Stimulated activated CD8-positive, alpha-beta memory T cell treated with anti-CD3 and anti-CD28 coated beads, Interleukin-15, amount 100 ng/mL, for 4 hours (primary cell): ENCODE measurements at places on chromosomes 7 and 10.

DNA sequence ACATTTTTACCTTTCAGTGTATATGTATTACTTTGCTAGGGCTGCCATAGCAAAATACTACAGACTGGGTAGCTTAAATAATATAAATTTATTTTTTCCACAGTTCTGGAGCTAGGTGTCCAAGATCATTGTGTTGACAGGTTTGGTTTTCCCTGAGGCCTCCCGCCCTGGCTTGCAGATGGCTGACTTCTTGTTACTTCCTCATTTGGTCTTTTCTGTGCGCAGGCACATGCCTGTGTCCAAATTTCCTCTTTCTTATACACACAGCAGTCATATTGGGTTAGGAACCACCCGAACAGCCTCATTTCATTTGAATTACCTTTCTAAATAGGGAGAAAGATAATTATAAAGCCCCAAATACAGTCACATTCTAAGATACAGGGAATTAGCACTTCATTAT, 521.6 kb upstream of the SORCS1 start:
- no peak for DNase-seq

DNA sequence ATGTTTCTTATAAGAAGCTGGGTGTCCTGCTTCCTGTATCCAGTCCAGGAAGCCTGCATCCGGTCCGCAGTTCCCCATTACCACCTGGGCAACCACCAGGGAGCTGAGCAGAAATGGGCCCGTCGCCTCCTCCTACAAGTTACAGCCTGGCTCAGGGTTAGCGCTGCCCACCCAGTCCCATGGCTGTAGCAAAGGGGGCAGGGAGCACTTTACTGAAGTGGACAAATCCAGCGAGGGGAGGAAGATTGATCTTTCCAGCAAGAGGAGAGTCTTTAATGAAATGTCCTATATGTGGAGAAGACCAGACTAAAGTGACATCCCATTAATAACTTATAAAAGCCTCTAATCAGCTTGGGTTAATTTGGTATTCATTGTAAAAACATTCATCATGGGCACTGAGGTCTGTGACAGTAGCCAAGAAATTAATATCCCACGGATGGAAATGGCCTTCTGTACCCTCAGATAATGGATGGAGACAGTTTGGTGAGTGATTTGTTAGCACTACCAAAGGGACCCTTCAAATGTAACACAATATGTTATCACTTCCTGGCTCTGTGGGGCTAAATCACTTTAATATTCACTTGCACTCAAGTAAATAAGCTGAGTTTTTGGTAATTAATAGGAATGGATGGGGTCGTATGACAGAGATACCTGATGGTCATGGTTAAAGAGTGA, 323.4 kb downstream of the PAXIP1 start:
- DNase-seq, result no peak

- no peak for DNase-seq
Observed at GRCh38 chr10:3395458-3395861, 222.9 kb upstream of the PITRM1 start.

DNA sequence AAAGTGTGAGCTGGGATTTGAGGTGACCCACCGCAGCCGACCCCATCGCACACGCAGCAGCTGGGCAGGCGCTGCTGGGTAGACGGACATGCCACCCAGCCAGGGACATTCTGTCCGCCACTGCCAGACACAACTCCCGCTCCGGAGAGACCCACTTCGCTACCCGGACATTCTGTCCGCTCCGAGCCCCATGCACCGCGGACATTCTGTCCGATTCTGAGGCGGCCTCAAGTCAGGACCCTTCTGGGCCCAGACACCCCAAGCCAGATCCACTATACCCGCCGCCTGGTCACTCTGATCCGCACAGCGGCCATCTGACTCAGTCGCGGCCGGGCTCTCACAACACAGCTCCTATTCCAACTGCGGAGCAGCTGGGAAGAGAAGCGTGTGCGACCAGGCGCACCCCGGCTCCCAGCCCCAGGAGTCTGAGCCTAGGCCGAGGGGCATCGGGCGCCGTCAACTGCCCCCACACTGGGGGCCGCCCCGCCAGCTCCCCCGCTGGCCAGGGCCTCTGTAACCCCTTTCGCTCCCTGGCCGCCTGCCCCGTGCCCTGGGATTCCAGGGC, 763 bp downstream of the PITX3 start:
- no peak for DNase-seq

GRCh38 chr7:103932389-103932788, 57.1 kb downstream of the RELN start:
- DNase-seq, result no peak

DNA sequence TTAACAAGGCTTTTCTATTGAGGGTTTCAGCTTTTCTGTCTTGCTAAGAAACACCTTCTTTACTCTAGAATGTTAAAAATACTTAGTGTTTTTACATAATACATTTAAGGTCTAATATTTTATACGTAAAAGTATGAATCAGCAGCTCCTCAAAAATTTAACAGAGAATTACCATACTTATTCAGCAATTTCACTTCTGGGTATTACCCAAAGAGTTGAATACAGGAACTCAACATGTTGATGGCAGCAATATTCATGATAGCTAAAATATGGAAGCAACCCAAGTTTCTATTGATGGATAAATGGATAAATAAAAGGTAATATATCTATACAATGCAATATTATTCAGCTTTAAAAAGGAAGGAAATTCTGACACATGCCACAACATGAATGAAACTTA, 9.7 kb upstream of the OR13A1 start:
- DNase-seq, result no peak

DNA sequence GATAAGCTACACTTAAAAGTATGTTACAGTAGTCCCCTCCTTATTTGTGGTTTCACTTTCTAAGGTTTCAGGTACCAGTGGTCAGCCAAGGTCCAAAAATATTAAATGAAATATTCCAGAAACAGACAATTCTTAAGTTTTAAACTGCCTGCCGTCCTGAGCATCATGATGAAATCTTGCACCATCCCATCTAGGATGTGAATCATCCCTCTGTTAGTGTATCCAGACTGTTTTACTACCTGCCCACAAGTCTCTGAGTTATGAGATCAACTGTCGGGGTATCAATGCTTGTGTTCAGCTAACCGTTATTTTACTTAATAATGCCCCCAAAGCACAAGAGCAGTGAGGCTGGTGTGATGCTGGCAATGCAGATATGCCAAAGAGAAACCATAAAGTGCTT, 11.4 kb downstream of the KDM7A start:
- DNase-seq, result no peak

DNA sequence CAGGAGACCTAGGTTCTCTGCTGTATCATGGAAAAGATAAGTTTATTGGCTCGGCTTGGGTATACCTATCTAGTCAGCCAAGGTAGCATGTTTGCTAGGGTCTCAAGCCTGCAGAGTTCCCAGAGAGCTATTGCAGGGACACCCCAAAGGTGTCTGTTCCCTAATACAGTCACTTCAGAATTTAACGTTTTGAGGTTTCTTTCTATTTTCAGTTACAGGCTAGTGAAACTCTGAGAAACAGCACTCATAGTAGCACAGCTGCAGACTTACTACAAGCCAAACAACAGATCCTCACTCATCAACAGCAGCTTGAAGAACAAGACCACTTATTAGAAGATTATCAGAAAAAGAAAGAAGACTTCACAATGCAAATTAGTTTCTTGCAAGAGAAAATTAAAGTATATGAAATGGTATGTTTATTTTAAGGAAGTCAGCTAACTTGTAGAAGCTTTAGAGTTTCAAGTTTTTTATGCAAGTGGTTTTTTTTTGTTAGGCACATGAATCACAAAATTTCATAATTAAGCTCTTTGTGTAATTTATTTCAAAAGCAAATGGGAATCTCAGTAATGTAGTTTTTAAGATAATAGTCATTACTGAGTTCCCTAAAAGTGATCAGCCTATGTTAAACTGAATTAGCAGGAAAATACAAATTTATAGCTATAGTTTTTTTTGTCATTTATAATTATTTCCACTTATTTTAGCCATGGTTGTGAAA, 54.9 kb downstream of the AKAP9 start:
- no peak for DNase-seq

- no peak for DNase-seq
Observed at GRCh38 chr7:17985473-17986239, 42.0 kb downstream of the PRPS1L1 start.

DNA sequence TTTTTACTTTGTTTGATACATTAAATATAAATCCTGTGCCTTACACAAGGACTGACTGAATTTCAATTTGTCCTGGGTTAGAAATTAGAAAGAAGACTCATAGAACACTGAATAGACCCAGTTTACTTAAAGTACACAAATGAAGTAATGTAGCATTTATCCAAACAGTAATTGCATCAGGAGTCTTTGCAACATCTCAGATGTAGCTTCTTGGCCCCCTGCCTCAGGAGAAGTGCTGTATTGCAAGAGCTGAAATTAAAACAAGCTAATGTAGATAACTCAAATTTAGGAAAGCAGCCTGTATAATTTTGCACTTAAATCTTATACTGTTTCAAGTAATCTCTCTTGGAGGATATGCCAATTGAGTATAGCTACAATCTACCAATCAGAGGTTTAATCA, 54.3 kb upstream of the KCND2 start:
- DNase-seq, result no peak

GRCh38 chr7:100506356-100506923, 22.7 kb downstream of the NYAP1 start:
- DNase-seq, result no peak

- DNase-seq, result no peak
Observed at GRCh38 chr7:17680943-17681351, 259.3 kb downstream of the SNX13 start.

- no peak for DNase-seq
Observed at GRCh38 chr7:139889186-139889871, 60.3 kb downstream of the TBXAS1 start.

- peak; percentile 48 for DNase-seq
Observed at GRCh38 chr10:3068201-3068967, 1.0 kb downstream of the PFKP start.

- DNase-seq, result no peak
Observed at GRCh38 chr10:6778992-6779701, 199.1 kb upstream of the PRKCQ start.

- DNase-seq, result no peak
Observed at GRCh38 chr10:96334616-96335526, 23.9 kb downstream of the OPALIN start.

DNA sequence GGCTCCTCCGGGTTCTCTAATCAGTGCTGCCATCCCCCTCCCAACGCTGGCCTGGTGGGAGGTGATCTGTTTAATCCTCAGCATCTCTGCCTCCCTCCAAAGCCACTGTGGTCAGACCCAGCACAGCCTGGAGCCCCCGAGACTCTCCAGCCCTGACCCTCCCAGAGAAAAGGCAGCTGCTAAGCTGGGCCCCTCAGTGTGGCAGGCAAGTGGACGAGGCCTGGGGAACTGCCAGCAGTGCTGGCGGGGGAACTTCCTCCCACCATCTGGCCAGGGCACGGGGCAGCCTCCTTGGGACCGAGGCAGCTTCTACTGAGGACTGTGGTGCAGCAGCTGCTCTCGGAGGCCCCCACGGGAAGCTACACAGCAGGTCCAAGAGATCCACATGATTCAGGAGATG, 51.1 kb downstream of the DPYSL4 start:
- DNase-seq, result no peak

DNA sequence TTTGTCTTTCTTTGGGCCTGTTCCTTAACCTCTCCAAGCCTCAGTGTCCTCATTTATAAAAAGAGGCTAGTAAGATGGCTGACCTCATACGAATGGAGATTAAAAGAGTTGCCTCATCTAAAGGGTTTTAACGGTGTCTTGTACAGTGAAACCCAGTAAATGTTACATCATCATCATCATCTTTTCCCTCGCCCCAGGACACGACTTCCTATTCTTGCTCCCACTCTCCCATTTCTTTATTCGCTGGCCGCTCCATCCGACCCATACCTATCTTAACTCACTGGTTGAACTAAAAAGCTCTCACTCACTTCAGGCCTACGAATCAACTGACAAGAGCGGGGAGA, 554 bp downstream of the FRA10AC1 start:
- no peak for DNase-seq

DNA sequence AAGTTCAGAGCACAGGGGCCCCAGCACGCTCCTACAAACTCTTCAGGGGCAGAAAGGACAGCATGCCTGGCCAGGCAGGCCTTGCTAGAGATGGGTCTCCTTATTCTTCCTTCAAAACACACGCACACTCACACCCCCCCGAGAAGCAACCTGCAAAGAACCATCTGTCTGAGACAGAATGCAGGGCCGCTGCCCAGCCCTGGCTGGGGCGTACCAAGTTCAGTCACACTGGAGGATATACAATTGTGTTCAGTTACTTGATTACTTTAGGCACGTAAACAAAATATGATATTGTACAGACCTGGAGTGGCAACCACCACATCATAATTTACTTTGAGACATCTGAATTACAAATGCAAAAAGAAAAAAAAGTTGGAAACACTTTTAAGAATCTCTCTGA, 5.7 kb downstream of the FAM53B start:
- DNase-seq, result no peak

- no peak for DNase-seq
Observed at GRCh38 chr10:124566222-124566888, 104.7 kb downstream of the LHPP start.

- DNase-seq, result no peak
Observed at GRCh38 chr7:103799298-103799697, 190.2 kb downstream of the RELN start.

GRCh38 chr7:27303026-27303425, 60.4 kb downstream of the EVX1 start:
- no peak for DNase-seq

DNA sequence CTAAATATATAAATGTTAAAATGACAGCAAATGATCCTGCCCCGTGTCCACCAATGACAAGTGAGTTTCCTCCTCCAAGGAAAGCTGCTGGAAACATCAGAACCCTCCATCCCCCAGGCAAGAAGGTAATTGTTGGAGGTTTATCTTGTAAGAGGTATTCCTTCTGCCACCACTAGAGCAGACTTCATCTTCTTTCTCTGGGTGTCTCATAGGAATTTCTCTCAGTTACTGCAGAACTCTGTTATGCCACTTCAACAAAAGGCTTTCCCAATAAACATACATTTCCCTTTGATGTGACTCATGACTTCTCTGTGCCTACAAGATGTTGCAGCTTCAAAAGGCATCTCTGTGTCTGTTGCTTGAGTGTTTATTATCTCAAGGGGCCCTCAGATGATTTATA, 279.1 kb downstream of the BMPER start:
- DNase-seq, result no peak

- no peak for DNase-seq
Observed at GRCh38 chr10:78599122-78599853, 469.5 kb upstream of the ZMIZ1 start.

DNA sequence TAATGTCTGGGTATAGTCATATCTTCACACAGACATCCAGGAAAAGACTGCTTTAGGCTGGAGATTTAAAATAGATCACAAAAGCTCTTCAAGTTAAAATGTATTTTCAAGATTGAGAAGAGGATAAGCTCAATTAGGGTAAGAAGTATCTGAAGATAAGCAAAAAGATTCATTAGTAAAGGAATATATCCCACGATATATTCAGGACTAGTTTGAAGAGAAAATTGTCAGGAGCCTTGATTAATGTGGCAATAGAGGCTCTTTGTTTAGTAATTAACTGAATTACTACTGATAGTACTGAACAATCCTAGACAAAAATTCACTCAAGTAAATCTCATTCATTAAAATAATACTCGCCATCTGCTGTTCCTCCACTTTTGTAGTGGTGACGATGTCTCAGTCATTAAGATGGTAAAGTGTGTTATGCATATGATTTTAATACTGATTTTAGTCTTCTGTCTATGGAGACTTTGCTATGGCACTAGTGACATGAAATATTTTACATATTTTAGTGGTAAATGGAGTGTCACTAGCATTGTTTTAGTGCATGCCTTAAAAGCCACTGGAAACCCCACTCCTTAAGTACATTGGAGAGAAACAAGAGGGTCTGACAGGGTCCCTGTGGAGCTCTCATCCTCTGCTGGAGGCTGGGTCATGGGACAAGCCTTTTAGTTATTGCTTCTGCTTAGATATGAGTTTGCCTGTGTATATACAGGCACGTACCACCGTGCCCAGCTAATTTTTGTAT, 32.8 kb downstream of the INPP5F start:
- DNase-seq, result no peak
